ENCODE measurements at places on chromosomes 2 and 18.

GRCh38 chr2:29295845-29296244 is 180.6 kb downstream of the CLIP4 start:
- DNase-seq: no peak

- DNase-seq: no peak
Measured at GRCh38 chr18:48136051-48136826, 205.8 kb upstream of the SMAD2 start.

GRCh38 chr2:16682431-16683118 is 16.9 kb upstream of the CYRIA start:
- no peak for DNase-seq

GRCh38 chr2:181896286-181896685 is 4.8 kb downstream of the ITPRID2 start:
- no peak for DNase-seq

GRCh38 chr18:48546396-48546795 is 7.6 kb downstream of the CTIF start:
- DNase-seq: no peak

- no peak for DNase-seq
Measured at GRCh38 chr2:144237830-144238627, 281.9 kb downstream of the ZEB2 start.

DNA sequence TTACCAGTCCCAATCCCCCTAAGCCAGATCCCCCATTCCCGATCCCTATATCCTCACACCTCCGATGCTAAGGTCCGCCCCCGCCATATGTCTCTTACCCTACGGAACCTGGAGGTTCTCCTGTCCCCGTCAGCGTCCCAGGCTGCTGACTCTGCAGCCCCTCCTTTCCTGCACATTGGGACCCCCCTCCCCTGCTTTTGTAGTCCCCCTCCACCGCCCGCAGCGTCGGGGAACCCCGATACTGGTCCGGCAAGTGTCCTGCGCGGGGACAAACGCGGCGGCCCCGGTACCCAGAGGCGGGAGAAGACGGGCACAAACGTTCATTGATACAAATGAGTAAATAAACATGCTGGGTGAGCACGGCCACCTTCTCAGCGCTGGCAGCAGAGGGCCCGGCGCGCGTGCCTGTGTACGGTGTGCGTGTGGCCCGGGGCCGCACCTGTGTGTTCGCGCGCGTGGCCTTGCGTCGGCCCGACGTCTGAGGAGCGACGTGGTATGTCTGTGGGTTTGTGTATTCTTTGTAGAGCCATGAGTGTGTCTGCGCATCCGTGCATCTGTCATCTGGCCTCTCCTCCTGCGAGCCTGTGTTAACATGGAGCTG is 2.0 kb upstream of the CYP26B1 start:
- no peak for DNase-seq

DNA sequence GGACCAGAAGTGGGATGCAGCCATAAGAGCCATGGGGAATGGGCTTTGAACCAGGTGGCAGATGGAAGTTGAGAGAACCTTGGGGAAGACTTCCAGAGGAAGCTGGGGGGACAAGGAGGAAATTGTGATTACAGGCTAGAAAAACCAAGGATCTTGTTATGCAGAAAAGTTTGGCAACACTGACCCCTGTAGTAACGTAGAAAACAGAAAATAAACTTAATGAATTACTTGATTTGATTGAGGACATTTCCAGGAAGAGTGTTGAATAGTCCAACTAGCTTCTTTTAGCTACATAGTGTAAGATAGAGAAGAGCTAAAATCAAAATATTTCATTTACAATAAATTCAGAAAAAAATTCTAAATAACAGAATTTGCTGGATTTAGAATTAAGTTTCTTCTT is 91.9 kb upstream of the GPC1 start:
- DNase-seq: no peak

DNA sequence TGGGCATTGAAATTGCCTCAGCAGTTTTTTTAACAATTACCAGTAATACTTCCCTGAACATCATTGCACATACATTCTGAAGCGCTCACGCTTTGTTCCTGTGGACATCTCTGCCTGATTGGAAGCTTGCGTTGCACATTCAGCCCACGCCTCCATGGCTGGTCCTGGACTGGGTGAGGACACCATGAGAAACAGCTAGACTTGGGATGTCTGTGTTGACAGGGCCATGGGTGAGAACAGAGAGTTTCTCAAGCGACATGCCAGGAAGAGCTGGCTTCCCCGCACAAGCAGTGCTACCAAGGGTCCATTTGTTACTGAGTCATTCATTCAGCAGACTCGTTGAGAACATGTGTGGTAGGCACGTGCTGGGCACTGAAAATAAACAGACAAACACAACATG is 166.3 kb downstream of the GBX2 start:
- no peak for DNase-seq

DNA sequence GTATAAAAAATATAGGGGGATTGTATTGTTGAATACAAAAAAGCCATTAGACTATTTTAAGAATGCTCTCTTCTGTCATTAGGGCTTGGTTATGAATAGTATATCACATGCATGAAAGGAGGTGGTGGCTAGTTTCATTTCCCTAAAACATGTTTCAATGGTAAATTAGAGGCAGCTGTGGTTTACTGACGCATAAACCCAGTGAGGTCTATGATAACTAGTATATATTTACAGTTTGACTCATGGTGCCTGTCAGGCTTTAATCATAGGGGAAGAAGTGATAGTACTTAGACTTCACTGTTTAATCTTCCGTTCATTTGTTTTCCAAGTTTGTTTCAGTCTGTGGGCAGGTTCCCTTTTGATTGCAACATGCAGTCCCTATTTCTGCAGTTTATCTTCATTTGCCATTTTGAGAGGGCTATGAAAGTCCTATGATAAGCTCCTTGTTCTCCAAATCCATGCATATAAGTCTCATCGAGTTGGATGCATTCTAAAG is 55.1 kb upstream of the MAP4K3 start:
- no peak for DNase-seq

GRCh38 chr2:205766779-205767359 is 84.6 kb downstream of the NRP2 start:
- peak; percentile 27 for DNase-seq

GRCh38 chr2:160891353-160891740 is 268.9 kb upstream of the TANK start:
- no peak for DNase-seq

DNA sequence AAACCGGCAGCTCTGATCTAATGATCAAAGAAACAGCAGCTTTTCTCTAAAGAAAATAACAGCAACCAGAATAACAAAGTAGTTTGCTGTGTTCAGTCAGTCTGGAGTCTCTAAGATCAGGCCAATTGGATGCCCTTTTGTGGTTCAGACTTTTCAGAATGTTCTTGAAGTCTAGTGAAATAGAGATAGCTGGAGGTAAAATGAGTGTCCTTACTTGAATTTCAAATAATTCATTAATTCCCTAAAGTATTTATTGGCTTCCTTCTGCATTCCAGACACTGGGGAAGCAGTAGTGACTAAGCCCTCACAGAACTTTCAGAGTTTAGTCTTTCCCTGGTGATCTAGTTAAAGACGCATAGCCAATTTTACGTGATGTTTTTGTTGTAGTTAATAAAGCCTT is 58.7 kb downstream of the C18orf54 start:
- DNase-seq: no peak

DNA sequence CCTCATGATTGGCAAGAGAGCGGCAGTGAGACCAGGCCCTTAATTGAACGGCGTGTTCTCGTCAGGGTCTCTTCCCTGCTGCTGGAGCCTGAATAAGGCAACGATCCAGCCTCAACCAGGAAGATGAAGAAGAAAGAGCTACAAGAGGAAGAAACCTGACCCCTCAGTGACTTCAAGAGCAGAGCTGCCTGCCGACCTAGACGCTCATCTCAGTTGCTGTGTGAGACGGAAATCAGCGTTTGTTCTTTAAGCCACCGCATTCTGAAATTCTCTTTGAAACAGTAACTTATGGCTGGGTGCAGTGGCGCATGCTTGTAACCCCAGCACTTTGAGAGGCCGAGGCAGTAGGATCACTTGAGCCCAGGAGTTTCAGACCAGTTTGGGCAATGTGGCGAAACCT is 29.6 kb upstream of the KCNG3 start:
- no peak for DNase-seq

DNA sequence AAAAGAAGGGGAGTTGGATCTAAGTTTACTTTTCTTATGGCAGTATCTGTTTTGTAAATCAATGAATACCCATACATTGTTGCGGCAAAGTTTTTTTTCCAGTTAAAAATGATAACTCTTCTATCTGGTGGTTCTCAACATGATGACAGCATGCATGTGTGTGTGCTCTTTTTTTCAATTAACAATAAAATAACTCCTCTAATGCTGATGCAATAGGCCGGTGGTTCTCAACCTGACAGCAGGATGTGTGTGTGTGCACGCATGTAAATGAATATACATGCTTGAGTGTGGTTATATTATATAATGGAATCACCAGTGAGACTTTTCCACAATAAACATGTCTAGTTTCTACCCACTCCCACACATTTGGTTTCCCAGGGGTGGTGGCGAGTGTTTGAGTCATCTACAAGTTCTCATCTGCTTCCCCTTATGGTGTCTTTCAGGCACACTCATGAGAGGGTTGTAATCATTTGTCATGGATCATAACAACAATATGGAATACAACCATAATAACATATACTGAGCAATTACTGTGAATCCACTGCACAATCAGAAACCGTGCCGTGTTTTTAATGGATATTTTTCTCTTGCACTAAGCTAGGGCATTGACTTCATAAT is 31.2 kb downstream of the PARD3B start:
- no peak for DNase-seq

GRCh38 chr18:46406539-46406932 is 250.5 kb downstream of the LOXHD1 start:
- DNase-seq: no peak

GRCh38 chr2:96565111-96565510 is 28.6 kb downstream of the ARID5A start:
- DNase-seq: no peak

DNA sequence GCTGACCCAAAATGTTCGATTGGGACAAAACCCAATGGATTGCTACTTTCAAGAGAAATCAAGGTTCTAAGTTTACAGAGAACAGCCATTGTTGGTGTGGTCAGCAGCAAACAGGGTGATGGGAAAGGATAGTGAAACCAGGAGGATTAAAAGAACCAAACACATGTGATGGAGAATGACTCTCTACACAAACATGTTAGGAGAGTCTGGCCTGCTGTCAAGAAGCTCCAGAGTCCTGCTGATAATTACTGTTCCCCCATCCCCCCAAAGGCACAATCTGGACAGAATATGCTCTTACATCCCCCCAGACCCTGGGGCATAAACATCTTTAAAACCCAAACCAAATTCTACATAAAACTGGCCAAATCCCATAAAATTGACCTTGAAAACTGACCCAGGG is 32.0 kb upstream of the ACYP2 start:
- no peak for DNase-seq

GRCh38 chr2:176852667-176853066 is 359.9 kb upstream of the HNRNPA3 start:
- no peak for DNase-seq
